Omental fat pad (tissue), 4 donors: ENCODE measurements at places on chromosomes 2 and 18. TPM values are rescaled to one million over a fixed set of nuclear protein-coding genes. Genes with fewer than 3 reads are reported as not detected.

Gene C2orf66
- 8.1 TPM for total RNA-seq

Gene IL1F10
- not detected for total RNA-seq

DNA sequence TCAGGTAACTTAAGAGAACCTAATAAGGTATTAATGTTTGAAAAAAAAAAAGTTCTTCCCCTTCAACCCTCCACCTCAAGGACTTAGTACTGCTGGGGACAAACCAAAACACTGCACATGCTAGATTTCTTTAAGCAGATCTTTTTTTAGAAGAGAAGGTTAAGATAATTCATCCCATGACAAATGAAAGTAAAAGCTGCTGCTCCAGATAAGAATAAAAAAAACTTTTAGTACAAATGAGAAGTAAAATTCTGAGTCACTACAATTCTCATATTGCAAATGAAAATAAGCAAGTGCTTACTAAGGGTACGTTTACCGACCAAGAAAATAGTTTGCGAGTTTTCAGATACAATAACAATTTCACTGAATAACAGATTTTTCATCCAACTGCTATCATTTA lies 8.9 kb downstream of the STAM2 start:
- DNase-seq = no peak

DNA sequence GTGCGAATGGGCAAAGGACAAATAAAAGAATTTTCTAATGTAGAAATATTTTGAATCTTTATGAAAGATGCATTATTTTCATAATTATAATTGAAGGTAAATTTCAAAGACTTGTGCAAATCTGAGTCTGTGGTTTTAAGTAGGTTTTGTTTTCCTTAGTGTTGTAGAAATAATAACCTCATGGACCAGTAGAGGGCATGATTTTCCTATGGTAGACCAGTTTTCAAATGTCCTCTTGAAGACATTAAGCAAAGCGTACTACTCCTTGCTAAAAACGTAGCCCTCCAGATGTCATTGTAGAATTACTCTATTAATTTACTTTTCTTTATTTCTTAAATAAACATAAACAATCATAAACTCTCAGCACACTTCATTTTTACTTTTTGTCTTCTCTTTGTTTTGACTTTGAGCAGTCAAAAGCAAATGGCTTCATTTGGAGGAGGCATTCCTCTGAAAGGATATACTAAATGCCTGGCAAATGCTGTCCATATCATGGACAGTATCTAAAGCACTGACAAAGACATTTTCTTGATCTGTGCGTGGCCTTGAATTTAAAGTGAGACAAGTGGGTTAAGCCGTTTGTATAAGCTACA lies 85.8 kb upstream of the FAM237A start:
- DNase-seq = no peak

Gene DNAJC5G
- total RNA-seq = 0.79 TPM

GRCh38 chr2:120735746-120736170 lies at the start of gene GLI2:
GLI2 (plus strand) TSS chr2:120735868; CDS start chr2:120797321, 61,453 bp downstream.
- no peak for DNase-seq

DNA sequence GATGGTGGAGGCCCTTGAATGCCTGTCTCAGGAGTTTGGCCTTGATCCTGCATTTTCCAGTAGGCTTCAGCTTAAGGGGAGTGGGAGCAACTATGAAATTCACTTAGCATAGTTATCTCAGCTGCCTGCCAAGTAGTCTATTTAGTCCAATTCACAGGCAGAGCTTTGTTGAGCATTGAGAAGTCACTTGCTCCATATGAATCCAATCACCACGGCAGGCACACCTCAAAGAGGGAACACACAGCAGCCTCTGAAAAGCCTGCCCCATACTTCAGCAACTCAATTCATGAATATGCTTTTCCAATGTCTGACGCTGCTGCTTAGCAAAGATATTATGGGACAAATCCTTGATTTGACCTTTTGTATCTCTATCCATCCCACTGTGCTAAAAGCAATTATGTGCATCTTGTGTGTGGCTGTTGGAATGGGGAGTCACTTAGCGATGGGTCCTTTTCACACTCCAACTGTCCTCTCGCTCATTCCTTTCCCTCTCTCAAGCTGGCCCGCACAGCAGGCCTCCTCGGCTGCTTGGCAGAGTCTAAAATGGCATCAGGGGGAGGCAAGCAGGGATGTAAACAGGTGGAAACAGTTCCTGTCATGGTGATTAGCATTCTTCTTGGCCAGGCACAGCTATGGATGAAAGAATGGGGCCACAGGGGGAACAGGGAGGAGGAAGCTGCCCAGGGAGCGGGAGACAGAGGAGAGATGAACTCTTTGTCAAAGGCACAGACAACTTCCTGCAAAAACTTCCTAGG lies 56.0 kb upstream of the LRPPRC start:
- DNase-seq = no peak

Gene SPEG
- 12.4 TPM for total RNA-seq

- no peak for DNase-seq
Measured at GRCh38 chr2:225296951-225297350, 102.6 kb upstream of the NYAP2 start.

- no peak for DNase-seq
Measured at GRCh38 chr18:12579775-12580174, 78.1 kb downstream of the SPIRE1 start.

Gene MGAT4A
- 31.7 TPM for total RNA-seq

Gene NXPH2
- 0.37 TPM for total RNA-seq

Gene FAM237A
- total RNA-seq = not detected

Gene ARL6IP6
- total RNA-seq = 19.7 TPM

- DNase-seq = no peak
Measured at GRCh38 chr18:11089931-11090715, 59.2 kb downstream of the PIEZO2 start.

Gene CXCR2
- 19.2 TPM for total RNA-seq

- DNase-seq = no peak
Measured at GRCh38 chr18:44883671-44884070, 203.0 kb downstream of the SETBP1 start.

Gene AAK1
- 41.4 TPM for total RNA-seq

DNA sequence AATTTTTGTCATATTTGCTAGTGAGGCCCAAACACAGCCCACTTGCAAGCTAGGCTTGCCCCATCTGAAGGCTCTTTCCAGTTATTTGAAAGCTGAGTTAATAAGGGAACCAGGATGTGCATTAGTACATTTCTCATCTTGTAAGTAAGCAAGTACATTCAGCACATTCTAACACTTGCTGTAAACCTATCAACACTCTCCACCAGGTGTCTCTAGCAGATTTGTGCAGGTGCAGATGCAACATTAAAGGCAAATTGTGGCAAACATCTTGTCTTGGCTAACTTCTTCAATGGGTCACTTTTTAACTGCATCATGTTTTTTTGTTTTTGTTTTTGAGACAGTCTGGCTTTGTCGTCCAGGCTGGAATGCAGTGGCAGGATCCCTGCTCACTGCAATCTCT lies 25.3 kb upstream of the MFSD6 start:
- no peak for DNase-seq

Gene EPB41L3
- total RNA-seq = 138 TPM

Gene OST4
- 241 TPM for total RNA-seq

DNA sequence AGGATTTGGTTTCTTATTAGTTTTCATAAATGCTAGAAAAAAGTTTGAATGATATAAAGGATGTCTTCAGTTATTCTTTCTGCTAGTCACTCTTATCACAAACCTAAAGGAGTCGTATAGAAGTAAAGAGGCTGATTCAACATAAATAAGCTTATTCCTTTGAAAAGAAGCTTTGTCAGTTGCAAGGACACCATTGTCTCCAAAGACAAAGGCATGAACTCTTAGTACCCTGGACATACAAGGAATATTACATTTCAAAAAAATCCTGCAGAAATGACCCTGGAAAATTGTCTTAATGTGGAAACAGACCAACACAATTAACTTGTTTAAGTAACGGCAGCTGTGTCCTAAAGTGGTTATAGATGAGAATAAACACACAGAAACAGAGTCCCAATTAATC lies 528.0 kb downstream of the CPS1 start:
- DNase-seq = no peak

Gene ABHD1
- total RNA-seq = not detected

GRCh38 chr18:49031511-49032188 lies 80.9 kb upstream of the SMAD7 start:
- no peak for DNase-seq

DNA sequence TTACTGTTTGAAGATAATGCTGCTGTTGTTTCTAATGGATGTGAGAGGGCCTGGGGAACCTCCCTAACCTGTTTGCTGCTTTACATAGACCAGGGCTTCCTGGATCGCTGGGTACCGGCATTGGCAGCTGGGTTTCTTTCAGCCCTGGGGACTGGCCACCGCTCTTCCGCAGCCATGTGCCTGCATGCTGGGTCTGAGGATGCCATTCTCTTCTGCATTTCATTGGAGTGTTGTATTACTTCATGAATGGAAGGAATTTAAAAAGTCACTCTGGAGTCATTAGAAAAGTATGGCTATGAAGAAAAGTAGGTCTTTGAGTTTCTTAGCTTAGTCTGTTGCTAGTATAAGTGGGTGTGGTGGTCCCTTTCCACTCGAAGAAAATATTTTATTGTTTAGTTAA lies 107.3 kb upstream of the MGAT5 start:
- DNase-seq = no peak

GRCh38 chr2:120642646-120643045 lies 93.0 kb upstream of the GLI2 start:
- DNase-seq = no peak

Gene TNFAIP6
- total RNA-seq = 15.4 TPM

Gene GALNT5
- total RNA-seq = 0.06 TPM

Gene CCDC102B
- 6.7 TPM for total RNA-seq

Gene MERTK
- 29.4 TPM for total RNA-seq

Gene ANKRD30BL
- not detected for total RNA-seq

- no peak for DNase-seq
Measured at GRCh38 chr18:55337908-55338521, 250.0 kb downstream of the TCF4 start.

- DNase-seq = no peak
Measured at GRCh38 chr18:63979409-63979920, 9.6 kb downstream of the SERPINB8 start.

Gene TMEM169
- 1.6 TPM for total RNA-seq

Gene DSG4
- not detected for total RNA-seq

DNA sequence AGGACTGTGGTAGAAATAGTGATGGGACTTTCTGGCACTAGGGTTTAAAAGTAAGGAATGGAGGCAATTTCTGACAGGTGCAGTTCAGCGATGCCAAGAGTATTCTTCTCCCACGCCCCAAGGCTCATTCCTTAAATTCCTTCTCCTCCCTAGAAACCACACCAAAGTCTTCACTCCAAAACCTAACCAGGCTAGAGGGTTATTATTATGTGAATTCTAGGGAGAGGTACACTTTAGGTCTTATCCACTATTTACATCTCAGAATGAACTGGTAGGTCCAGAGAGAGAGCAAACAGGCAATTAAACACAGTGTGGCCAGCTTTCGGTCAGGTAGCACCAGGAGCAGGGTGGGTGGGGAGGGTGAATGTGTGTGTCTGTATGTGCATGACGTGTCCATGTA lies 11.4 kb downstream of the IL1F10 start:
- DNase-seq = no peak

Gene AFF3
- total RNA-seq = 1.4 TPM

GRCh38 chr2:150903461-150903860 lies 358.2 kb downstream of the RBM43 start:
- no peak for DNase-seq

Gene L3MBTL4
- 14.8 TPM for total RNA-seq

GRCh38 chr2:236998758-236999157 lies 86.9 kb upstream of the COPS8 start:
- no peak for DNase-seq

GRCh38 chr2:149034406-149034805 lies 4.1 kb upstream of the LYPD6B start:
- DNase-seq = no peak

Gene LAMA1
- 11.3 TPM for total RNA-seq

Gene UPP2
- not detected for total RNA-seq

Gene KCNS3
- 5.0 TPM for total RNA-seq

- no peak for DNase-seq
Measured at GRCh38 chr2:37829616-37830395, 95.3 kb upstream of the RMDN2 start.

- DNase-seq = no peak
Measured at GRCh38 chr2:197677483-197677882, 2.1 kb upstream of the RFTN2 start.

Gene STARD6
- total RNA-seq = not detected

DNA sequence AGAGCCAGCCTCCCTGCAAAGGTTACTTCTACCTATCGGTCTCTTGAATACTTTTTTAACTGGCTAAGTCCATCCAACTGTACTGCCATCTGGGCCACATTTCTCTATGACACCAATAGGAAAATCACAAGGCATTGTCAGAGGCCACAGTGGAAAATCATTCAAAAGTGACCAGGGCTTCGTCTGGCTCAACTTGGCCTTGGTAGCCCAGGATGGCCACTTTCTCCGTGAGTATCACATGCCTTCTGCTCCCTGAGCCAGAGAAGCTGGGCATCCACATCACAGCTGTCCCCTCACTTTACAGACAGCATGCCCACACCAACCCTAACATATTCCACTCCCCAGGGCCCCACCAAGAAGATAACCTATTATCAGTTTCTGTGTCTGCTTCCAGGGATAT lies 5.8 kb downstream of the CIB4 start:
- no peak for DNase-seq

GRCh38 chr2:181810823-181811695 lies 80.5 kb upstream of the ITPRID2 start:
- no peak for DNase-seq

- no peak for DNase-seq
Measured at GRCh38 chr18:46297124-46297523, 192.9 kb downstream of the HAUS1 start.

GRCh38 chr2:127909019-127909418 lies 23.3 kb upstream of the AMMECR1L start:
- no peak for DNase-seq

DNA sequence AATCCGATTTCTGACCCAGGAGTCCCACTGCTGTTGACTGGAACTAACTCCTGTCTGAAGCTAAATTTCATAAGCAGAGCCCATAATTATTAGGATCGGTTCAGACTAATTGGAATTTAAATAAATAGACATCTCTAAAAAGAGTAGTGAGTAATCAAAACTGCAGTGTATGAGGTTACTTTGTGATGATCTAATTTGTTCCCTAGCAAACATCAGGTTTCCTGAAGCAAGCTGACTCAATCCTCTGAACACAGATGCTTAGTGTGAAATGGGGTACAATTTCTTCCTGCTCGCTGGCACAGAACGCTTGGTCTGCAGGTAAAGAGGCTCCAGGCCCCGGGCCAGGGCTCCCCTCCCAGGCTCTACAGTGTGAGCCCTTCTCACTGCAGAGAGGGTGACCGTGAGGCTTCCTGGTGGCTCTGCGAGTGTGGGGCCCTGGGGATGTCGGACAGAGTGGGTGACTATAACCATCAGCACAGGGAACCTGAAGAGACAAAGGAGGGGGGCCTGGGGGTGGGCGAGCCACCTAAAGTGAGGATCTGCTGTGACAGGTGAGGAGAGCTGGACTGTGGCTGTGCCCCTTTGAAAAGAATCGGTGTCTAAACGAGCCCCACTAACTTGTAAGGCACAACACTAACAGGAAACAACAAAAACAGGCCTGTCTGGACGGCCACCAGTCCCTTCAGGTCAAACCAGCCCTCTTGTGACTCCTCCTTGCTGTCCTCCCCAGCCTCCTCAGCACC lies 20.2 kb downstream of the CHST10 start:
- no peak for DNase-seq

- DNase-seq = no peak
Measured at GRCh38 chr18:28802546-28802945, 625.6 kb upstream of the CDH2 start.
